ENCODE measurements at places on chromosomes 1 and 21.

DNA sequence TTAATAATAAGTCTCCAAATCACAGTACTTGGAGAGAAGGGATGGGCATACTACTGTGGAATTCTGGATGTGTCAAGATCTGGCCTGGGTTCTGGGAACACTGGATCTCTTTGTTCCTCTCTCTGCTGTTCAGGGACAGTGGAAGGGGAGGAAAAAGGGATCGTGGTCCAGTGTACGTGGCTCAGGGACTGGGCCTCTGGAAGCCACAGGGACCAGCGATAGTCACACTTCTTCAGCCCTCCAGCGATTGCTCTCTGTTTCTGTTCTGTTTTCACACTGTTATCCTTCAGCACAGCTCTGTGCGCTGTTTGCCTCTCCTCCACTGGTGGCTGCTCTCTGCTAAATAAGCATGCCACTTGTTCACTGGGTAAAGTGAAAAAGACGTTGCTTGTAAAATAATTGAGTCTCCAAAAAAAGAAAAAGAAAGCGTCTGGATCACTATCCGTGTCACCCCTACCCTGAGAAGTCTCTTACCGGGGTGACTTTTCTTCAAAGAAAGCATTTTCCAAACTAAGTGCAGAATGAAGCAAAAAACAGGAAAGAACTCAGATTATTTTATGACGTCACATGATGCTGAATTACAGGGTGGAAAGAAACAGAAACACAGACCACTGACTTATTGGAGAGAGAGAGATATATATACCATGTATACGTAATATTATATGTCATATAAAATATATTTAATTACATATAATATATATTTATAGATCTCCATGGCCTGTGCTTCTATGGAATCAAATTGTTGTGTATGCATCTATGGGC, 279.4 kb downstream of the RGS7 start:
- DNase-seq = no peak

DNA sequence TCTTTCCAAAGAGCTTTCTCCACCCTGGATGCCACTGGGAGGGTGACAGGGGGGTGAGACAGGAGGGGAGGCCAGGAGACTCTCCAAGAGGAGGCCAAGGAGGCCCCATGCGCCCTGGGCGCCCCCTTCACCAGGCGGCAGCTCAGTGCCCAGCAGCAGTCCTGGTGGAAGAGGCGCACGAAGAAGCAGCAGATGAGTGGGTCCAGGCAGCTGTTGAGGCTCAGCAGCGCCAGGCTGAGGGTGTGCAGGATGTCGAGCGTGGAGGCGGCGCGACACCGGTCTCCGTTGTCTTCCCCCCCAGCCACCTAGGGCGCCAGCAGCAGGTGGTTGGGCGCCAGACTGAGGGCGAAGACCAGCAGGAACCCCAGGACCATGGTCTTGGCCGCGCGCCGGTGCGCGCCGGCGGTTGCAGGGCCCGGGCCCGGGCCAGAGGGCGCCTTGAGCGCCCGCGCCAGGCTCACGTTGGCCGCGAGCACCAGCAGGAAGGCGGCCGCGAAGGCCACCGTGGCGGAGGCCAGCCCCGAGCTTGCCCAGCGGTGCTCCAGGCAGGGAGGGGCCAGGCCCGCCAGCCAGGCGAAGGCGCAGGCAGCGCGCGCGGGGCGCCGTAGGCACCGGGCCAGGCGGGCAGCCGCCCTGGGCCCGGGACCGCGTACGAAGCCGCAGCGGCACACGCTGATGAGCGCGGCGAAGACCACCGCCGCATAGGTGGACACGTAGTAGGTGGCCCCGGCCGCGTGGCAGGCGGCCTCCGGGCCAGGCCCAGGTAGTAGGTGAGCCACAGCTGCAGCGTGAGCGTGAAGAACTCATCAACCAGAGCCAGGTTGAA, 8.6 kb downstream of the TMEM35B start:
- DNase-seq = no peak

DNA sequence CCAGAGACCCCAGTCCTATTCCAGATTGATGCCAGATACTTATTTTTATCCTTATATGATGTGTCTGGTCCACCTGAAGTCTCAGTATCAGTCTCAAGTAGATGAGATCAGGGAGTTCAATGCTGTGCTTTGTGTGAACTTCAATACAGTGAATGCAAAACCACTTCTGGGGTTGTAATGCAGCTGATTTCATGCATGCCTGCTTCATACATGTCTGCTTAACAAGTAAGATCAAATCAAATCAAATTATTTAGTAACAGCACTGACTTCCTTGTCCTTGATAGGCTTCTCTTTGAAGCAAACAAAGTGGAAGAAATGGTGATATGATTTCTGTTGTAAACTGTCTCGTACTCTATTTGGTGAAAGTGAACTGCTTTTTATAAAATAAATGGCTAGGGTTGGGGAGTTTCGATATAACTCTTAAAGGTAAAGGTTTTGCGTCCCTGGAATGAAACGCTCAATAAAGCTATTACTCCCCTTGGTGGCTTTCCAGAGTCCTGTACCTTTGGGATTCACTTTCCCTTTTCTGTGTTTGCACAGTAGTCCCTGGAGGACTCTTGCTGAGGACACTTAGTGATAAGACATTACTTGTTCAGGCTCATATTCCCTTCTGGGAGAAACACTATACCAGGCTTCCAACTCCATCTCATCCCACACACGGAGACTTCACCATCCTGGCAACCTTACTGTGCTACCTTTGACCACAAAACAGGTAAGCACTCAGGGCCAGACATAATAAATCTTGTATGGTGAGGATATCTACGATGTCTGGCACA, 59.3 kb downstream of the FH start:
- no peak for DNase-seq

- no peak for DNase-seq
Measured at GRCh38 chr1:187442603-187443002, 613.9 kb downstream of the PLA2G4A start.

- DNase-seq = no peak
Measured at GRCh38 chr1:118993700-118994026, 5.5 kb upstream of the TBX15 start.

- no peak for DNase-seq
Measured at GRCh38 chr1:193060406-193060805, 994 bp downstream of the RO60 start.

DNA sequence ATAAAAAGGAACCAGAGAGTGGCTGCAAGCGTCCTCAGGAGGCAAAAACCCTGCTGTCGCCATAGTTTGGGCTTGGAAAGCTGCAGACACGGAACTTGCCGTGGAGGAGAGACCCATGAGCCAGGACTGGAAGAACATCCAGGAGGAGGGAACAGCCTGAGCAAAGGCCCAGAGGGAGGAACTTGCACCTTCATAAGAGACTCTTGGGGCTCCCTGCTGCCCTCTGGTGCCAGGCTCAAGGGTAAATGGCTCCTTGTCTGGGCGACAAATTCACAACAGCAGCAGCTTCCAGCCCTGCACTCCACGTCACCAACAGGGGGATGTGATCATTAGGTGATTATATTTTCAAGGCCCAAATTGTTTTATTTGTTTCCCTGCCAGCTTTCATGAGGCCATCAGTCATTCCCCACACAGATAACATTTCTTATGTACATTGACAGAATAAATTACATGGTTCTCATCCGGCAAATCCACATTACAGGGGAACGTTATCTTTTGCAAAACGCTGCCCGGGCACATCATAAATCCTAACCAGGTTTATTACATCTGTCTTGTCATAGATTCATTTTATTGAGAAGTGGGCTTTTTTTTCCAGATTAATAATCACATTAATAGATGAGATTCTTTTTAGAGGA, 143.0 kb upstream of the GRIK3 start:
- no peak for DNase-seq

GRCh38 chr1:40847023-40847745, 15.0 kb downstream of the CITED4 start:
- no peak for DNase-seq

GRCh38 chr1:195704028-195704427, 904.2 kb downstream of the KCNT2 start:
- no peak for DNase-seq

DNA sequence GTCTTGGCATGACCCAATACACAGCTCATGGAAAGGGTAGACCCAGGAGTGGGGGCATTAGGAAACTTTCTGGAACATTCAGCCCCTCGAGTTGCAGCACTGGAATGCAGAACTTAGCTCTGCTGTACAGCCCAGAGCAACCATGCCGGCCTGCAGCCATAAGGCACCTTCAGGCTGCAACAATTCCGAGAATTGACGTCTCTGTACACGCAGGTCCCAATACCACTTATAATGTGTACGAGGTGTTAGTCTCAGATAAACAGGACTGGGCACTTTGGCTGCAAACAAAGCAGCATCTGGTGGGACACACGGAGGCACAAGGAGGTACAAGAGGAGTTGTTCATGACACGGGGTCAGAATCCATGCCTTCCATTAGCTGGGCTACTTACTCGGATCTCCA, 7.9 kb downstream of the CBR1 start:
- DNase-seq = no peak

- DNase-seq = no peak
Measured at GRCh38 chr1:31848381-31848897, 32.6 kb upstream of the SPOCD1 start.

All from memory B cell (primary cell).